Kidney (tissue), 22 donors: ENCODE measurements at places on chromosomes 6 and 20.
A peak's percentile ranks its signal among the peaks of the same experiment; 100 is the strongest.

GRCh38 chr20:53735536-53736050 lies 142.0 kb upstream of the ZNF217 start:
- DNase-seq, result no peak

GRCh38 chr20:41631826-41632225 lies 13.6 kb upstream of the CHD6 start:
- DNase-seq, result no peak

DNA sequence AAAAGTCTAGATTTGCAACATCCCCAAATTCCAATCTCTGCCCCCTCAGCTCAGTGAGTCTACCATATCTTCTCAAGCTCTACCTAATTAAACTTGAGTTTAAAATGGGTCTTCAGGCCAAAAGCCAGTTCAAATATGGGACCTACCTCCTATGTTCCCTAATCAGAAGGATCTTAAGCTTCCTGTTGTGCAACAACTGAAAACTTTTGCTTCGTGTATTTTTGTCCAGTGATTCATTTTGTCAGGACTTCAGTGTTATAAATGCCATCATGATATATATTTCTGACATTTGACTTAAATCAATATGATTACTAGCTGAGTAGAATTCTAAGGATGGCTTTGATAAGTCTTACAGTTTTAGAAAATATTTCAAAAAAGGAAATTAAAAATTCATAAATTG lies 622.6 kb upstream of the PTCHD4 start:
- no peak for DNase-seq

DNA sequence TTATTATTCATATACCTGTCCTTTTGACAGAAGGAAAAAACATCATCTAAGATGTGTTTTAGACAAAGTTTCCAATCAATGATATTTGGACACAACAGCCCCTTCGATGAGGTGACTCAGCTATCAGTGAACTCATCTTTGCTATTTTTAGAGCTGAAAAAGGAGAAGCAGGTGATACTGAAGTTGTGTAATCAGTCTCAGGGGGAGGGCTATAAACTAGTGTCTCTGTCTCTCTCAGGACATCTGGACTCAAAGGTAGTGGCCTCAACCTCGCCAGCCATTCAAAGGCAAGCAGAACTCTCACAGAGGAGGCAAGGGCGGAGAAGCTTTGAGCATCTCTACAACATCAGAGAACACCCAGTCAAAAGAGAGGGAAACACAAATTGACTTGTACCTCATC lies 135.4 kb downstream of the BFSP1 start:
- DNase-seq, result no peak

DNA sequence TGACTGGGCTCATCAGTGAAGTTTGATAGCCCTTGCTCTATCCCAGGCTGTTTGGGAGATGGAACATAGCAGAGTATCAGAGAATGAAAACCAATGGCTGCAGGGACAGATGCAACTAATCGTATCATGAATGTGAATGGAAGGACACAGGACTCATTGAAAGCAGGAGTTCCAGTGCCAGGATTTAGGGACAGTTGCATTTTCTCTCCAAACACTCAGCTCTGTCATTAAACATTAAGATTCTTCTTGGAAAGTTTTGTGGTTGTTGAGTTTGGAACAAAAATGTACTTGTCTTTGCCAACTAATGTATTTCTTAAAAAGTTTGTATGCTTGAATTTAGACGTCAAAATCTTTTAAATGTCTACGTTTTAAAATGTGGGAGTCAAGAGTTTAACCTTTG lies 31.0 kb upstream of the GSTA5 start:
- no peak for DNase-seq

- DNase-seq, result no peak
Observed at GRCh38 chr6:40321616-40322015, 265.5 kb downstream of the LRFN2 start.

GRCh38 chr6:150313781-150314180 lies 55.0 kb upstream of the IYD start:
- no peak for DNase-seq

DNA sequence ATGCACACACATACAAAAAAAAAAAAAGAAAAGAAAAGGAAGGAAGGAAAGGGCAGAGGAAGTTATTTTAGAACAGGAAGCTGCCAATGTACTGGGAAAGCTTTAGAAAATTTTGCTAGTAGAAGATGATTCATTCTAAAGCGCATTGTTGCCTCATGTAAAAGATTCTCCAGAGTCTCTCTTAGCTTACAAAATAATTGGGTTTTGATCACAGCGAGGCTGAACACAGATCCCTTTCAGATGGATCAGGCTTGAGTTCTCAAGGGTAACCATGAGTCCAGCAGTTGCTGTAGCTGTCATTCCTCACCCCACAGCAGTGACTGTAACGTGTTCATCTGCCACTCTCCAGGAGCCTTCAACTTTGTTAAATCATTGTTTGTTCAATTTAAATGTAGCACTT lies 81.9 kb downstream of the PHACTR2 start:
- no peak for DNase-seq

GRCh38 chr6:35808688-35809087 lies 3.5 kb downstream of the LHFPL5 start:
- DNase-seq, result no peak

DNA sequence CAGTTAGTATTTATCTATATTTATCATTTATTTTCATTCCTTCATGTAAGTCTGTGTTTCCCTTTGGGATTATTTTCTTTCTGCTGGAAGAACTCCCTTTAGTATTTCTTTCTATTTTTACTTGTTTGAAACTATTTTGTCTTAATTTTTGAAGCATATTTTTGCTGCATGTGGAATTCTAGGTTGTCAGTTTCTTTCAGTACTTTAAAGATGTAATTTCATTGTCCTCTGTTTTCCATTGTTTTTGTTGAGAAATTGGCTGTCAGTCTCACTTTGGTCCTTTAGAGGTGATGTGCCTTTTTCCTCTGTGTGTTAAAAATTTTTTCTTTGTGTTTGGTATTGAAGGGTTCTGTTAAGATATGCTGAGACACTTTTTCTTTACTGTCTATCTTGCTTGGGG lies 17.1 kb downstream of the RNF182 start:
- DNase-seq, result no peak

- peak; percentile 88 for DNase-seq
Observed at GRCh38 chr6:14129575-14129974, 12.0 kb downstream of the CD83 start.

DNA sequence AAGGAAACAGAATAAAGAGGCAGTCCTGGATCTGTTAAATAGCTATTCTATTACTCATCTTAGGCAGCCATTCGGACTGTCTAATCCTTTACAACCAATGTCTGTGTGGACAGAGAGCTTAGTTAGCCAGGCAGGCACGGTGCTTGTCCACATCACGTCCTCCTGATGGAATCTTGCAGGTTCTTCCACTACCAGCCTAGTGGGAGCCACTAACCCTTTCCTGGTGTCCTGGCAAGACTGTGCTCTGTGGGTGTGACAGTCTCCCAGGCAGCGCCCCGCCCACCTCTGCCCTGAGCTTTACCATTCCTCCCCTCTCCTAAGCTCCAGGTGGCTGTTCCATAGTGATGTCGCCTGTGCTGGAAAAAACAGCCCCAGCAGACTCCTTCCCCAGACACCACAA lies 78.3 kb upstream of the CLDN20 start:
- DNase-seq, result peak; percentile 73

- no peak for DNase-seq
Observed at GRCh38 chr20:26169506-26169905, 472.9 kb upstream of the ZNF337 start.

- no peak for DNase-seq
Observed at GRCh38 chr6:90139272-90139817, 157.3 kb downstream of the BACH2 start.

- peak; percentile 22 for DNase-seq
Observed at GRCh38 chr20:1122388-1123315, 4.2 kb downstream of the PSMF1 start.

GRCh38 chr20:4875578-4876067 lies 125.7 kb downstream of the SLC23A2 start:
- DNase-seq, result peak; percentile 36

DNA sequence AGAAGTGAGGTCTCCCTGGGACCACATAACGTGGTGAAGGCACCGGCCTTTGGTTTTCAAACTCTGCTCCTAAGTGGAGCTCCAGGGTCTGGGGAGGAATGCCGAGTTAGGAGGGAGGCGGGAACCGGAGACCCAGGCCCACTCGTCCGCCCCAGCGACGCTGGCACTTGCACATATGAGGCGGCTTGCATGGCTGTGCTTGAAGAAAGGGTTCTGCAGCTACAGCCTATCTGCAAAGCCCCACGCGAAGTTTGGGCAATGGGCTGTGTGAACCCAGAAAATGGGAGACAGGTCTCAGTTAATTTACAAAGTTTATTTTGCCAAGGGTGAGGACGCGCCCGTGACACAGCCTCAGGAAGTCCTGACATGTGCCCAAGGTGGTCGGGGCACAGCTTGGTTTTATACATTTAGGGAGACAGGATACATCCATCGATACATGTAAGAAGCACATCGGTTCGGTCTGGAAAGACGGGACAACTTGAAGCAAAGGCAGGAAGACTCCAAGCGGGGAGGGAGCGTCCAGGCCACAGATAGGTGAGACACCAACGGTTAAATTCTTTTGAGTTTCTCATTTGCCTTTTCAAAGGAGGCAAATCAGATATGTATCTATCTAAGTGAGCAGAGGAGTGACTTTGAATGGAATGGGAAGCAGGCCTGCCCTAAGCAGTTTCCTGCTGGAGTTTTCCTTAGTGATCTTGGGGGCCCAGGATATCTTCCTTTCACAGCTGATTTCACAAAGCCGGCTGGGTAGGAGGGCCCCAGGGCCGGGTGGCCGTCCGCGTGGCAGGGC lies 782 bp upstream of the PCMTD2 start:
- DNase-seq, result no peak

GRCh38 chr6:90350689-90351554 lies 54.3 kb upstream of the BACH2 start:
- no peak for DNase-seq

DNA sequence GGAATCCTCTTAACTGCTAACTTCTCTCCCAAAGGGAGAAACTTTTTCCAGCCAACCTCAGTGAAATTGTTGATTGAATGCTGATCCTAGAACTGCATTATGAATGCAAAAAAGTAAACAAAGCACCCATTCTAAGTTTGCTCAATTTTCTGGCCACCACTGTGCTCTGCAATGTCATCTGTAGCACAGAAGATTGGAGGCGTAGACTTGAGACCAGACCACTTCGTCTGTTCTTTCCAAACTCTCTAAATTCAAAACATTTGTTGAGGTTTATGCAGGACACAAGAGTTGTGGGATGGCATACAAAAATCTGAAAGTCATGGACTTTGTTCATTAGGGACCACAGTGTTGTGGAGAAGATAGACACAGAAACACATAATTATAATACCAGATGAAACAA lies 11.1 kb upstream of the TSPYL1 start:
- no peak for DNase-seq

DNA sequence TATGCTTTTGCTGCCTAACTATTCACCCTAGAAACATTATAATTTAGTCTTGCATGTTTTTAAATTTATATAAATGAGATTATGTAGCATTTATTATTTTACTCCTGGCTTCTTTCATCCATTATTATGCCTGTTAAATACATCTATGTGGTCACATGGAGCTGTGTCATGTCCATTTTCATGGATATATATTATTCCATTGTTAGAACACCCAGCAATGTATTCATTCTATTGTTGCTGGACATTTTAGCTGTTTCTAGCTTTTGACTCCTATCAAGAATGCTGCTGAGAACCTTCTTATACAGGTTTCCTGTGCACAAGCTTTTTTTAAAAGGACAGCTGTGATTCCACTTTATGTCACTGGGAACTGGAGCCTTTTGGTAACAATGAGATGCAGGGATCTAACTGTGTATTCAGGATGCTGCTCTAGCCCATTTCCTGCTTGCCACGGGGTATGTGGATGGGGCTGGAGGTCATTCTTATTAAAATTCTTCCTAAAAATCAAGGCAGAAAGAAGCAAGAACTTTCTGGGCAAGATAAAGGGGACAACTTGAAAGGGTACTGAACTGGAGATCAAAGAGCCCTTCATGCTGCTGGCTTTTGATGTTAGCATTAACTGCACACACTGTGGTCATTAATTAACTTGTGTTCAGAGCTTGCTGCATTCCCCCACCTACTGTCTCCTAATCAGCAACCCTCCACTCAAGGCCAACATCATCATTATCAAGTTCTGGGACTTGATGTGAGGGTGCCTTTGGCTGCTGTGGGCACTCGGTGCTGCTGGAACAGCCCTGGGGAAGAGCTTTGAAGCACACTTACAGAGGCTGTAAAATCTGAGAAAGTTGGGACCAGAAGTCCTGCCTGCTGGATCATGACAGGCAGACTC lies 96.6 kb upstream of the AKIRIN2 start:
- DNase-seq, result no peak

- peak; percentile 20 for DNase-seq
Observed at GRCh38 chr6:34521463-34522285, 34.5 kb downstream of the SPDEF start.

- no peak for DNase-seq
Observed at GRCh38 chr6:13573669-13574110, 711 bp upstream of the SIRT5 start.
